ENCODE measurements at places on chromosomes 5 and 9.
A peak's percentile ranks its signal among the peaks of the same experiment; 100 is the strongest.

DNA sequence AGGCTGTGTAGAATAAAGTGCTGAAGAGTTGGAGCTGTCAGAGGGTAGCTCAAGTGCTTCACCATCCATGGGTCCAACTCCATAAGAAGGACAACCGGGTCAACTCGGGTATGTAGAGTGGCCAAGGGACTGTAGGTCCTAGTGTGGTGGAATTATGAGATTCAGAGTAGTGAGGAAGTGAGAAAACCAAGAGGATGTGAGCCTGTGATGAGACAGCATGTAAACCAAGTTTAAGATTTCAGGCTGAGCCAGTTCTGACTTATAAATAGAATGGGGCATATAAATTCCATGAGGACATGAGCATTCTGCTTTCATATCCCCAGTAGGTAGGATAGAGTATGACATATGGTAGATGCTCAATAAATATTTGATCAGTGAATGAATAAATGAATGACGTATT is 96.3 kb downstream of the CFAP95 start:
- DNase-seq: no peak

DNA sequence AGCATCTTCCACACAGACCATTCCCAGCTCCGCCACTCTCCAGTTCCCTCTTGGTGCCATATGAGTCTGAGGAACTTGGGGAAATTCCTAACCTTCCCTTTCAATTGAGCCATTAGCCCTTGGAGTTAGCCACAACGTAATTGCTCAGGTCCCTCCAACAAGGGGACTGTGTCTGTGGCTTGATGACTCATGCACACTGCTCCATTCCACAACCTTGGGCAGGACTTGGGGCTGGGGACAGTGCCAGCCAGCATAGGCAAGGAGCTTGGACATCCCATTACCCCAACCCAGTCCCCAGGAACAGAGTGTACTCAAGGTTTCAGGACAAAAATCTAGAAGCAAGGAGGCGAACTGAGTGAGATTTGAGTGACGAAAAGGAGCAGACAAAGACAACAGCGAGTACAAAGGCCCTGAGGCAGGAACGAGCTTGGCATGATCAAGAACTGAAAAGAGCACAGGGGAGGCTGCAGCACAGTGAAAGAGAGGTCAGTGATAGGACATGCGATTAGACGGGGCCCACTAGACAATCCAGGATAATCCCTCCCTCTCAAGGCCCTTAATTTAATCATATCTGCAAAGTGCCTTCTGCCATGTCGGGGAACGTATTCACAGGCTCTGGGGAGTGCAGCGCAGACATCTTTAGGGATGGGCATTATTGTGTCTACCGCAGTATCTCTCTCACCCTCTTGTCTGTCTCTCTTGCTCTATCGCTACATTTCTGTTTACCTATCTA is 16.0 kb upstream of the JADE2 start:
- DNase-seq: no peak

- DNase-seq: no peak
Observed at GRCh38 chr5:181069767-181070491, 29.9 kb downstream of the BTNL9 start.

GRCh38 chr5:112065781-112066180 is 308.8 kb upstream of the NREP start:
- DNase-seq: no peak

GRCh38 chr5:138468966-138469539 is 3.8 kb downstream of the EGR1 start:
- DNase-seq: no peak

DNA sequence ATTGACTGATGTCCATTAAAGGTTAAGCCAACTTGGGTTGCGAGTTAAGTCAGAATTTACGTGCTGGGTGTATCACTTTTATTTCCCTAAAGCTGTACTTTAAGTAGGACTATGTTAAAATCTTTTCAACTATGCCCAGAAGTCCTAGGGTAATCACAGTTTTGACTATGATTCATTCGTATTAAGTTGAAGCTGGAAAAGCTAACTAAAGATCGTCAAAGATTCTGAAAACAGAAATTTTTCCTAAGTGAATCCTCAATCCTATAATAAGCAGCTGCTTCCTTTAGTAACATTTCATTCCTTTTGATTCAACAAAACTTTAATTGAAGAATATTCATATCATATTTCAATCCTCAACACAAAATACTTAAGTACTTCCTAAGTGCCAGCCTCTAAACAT is 460.4 kb downstream of the ACTL7B start:
- no peak for DNase-seq

DNA sequence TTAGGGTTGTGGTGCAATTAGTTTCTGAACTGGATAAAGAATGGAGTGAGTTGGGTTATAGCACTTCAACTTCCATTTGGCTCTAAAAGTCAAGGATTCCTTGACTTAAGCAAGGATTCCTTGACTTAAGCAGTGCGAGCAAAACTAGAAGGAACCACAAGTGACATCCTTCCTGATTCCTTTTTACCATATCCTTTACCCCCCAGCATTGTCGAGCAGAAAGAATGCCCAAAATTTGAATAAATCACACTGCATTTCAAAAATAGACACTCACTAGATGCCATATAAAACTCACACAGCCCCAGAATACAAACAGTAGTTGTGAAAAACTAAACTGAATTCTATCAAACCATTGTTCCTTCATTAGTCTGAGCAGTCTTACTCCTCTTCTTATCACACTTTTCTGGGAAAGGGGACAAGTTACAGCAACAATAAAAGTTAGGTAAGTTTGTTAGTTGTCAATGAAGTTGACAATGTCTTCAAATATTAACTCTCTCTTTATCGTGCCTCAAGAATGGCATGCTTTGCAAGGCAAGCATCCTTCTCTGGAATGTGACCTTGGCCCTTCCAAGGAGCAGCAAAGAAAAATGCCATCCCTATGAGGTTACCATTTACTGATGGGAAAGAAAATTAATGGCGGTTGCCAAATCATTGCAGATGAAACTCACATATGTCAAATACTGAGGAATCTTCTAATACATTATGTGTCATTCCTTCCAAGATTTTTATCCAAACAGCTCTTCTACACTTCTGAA is 273.3 kb upstream of the ANKRD55 start:
- DNase-seq: peak; percentile 34

DNA sequence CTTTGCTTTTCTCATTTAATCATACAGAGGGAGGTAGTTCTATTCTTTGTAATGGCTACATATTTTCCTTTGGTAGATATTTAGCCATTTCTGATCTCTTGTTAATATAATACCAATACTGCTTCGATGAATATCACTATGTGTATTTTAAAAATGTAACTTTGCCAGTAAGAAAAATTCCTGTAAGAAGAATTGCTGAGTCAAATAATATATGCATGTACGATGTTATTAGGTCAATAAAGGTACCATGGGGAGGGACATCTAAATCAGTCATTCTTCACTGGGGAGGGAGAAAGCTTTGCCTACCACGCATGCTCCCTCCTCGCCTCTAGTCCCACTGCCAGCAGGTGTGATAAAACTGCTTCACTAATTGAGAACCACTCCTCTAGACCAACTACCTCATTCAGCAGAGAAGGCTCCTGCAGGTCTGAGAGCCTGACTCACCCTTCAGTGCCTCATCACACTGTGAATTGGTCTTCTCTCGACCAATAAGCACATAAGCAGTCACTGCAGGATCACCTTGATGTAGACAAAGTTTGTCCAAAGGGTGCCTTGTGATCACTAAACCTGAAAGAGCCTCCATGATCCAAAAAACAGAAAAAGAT is 56.1 kb upstream of the TBCA start:
- DNase-seq: no peak

DNA sequence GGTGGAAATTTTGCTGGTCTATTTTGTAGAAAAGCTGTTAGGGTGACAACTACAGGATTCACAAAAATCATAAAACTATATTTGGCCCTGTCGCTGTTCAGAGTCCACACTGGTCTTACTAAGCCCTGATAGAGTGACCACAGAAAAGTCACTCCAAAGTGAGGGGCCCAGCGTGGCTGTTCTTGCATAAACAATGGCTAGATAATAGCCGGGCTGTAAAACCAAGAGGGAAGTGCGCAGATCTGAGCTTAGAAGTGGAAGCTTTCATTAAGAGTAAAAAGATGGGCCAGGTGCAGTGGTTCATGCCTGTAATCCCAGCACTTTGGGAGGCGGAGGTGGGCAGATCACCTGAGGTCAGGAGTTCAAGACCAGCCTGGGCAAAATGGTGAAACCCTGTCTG is 15.5 kb upstream of the CTSL start:
- DNase-seq: no peak

DNA sequence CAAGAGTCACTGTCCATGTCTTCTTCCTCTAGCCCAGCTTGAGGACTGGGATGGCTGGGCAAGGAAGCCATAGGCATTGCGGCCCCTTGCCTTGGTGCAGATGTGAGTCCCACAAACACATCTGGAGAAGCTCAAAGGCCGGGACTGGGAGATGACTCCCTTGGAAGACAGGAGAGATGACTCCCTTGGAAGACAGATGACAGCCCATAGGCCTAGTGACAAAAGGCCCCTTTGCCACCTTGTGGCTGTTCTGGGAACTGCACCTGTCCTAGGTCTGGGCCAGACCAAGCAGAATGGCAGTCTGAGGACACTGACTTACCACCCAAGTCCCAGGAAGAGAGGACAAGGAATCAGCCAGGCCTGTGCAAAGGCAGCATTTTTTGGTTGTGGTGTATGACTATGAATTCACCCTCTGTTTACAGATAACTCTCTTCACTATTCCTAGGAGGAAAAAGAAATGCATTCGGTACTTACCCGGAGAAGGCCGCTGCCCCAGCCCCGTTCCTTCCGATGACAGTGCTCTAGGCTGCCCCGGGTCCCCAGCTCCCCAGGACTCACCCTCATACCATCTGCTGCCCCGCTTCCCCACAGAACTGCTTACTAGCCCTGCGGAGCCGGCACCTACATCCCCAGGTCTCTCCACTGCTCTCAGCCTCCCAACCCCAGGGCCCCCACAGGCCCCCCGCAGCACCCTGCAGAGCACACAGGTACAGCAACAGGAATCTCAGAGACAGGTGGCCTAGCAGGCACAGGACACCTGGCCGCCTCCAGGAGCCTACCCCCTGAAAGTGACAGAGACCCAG is 30.8 kb downstream of the SKP1 start:
- peak; percentile 20 for DNase-seq

DNA sequence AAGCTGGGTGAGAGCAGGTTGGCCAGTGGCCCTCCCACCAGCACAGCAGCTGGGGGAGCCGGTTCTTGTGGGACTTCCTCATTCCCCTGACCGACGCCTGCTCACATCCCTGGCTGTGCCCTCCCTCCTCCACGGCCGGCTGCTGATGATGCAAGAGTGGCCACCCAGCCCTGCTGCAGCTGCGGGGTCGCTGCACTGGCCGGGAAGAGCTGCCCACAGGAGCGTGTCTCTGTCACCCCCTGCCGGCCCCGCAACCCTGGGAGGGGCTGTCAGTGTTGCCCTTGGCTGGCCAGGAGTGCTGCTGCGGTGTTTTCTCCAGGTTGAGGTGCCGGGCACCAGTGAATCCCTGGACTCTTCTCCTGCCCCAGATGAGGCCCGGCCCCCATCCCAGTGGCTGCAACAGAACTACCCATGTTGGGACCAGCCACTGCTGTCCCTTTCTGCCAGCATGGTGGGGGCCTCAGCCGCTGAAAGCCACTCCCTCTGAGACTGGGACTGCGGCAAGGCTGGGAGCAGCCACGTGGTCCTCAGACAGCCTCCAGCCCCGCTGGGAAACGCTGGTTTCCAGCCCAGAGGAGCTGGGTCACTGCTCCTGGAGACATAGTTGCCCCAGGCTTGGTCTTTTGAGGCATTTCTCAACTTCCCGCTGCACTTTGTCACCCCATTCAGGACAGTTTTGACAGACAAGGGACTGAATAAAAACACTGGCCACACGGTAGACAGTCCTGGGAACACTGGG is 739 bp downstream of the CARD9 start:
- no peak for DNase-seq

- no peak for DNase-seq
Observed at GRCh38 chr9:28810388-28811075, 1237.3 kb upstream of the C9orf72 start.

DNA sequence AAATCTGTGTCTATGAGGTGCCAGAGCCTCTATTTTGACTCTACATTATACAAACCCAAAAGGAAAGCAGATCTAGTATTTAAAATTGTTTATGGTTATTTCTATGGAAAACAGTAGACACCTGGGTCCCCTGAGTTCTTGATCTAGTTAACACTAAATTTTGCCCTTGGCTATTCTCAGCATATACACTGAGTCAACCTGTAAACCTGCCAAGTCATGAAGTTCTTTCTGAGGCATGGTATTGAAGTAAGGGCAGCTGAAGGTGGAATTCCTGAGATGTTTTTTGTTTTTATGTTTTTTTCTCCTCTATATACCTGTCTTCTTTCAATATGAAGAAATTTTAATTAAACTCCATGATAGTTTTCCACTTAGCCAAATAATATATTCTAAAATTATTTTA is 120.2 kb downstream of the PDE4D start:
- DNase-seq: no peak

GRCh38 chr5:35859101-35859661 is 2.5 kb downstream of the IL7R start:
- DNase-seq: peak; percentile 82

DNA sequence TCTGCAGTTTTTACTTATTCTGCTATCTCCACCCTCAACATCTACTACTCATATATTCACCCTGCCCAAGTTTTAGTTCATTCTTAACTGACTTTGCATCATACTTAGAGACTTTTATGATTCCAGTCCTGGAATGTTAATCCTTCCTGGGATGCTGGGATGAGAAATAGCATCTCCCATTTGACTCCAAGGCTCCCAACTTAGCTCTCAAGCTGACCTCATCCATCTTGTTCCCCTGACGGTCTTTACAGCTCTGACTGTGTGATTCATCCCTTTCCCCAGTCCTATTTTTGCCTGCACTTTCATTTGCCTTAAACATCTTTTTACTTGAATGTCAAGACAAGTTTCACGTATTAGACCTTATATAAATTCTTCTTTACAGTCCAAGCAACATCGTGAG is 297.8 kb downstream of the EPB41L4A start:
- DNase-seq: no peak

GRCh38 chr9:110126986-110127864 is 80.7 kb downstream of the C9orf152 start:
- DNase-seq: no peak

- DNase-seq: no peak
Observed at GRCh38 chr5:63719147-63719546, 243.1 kb downstream of the HTR1A start.

GRCh38 chr5:180140079-180140554 is 68.6 kb upstream of the RNF130 start:
- no peak for DNase-seq
